ENCODE measurements at places on chromosomes 2 and 18.

DNA sequence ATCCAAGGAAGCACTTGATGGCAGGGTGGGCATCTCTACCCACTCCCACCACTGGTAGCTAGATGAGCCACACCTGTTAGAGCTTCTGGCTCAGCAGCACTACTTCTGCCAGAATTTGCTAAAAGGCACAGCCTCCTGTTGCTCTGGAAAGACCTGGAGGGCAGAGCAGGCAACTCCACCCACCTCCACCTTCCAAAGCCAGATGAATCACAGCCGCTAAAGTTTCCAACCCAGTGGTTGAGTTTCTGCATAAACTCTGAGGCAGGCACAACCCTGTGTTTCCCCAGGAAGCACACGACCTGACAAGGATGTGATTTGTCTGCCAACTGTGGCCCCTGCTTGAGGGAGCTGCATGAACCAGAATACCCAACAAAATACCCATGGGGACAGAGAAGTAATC, 111.6 kb upstream of the GCFC2 start:
- DNase-seq, result no peak
- H3K27me3 ChIP-seq, result no peaks in the 10 kb centered on the region
- no peak overlapping the region for H3K4me3 ChIP-seq
- no peaks in the 10 kb centered on the region for H3K36me3 ChIP-seq

GRCh38 chr18:69870736-69871135, 76.9 kb downstream of the CD226 start:
- H3K27ac ChIP-seq, result no peak overlapping the region
- no peaks in the 10 kb centered on the region for H3K27me3 ChIP-seq
- H3K36me3 ChIP-seq, result no peaks in the 10 kb centered on the region
- H3K4me1 ChIP-seq, result no peaks in the 10 kb centered on the region

GRCh38 chr2:78417355-78417754, 608.1 kb upstream of the REG3G start:
- H3K27me3 ChIP-seq, result no peaks in the 10 kb centered on the region
- no peak overlapping the region for H3K4me3 ChIP-seq
- H3K4me1 ChIP-seq, result no peaks in the 10 kb centered on the region
- DNase-seq, result no peak
- no peaks in the 10 kb centered on the region for H3K36me3 ChIP-seq
- no peak overlapping the region for H3K27ac ChIP-seq

DNA sequence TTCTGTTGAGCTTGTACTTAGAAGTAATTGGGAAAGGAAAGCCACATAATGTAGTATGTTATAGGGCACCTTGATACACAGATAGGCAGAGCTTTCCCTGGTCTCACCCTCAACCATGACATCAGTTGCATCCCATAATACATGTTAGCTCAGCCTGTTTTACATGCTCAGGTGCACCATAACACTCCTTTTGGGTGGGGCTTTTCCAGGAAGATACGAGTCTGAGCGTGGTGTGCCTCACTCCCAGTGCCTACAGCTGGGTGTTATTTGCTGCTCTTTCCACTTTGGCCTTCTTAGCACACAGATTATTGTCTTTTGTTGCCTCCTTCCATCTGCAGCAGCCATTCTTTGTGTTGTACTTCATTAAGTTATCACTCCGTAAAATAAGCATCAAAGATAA, 11.9 kb downstream of the TTC39C start:
- no peaks in the 10 kb centered on the region for H3K4me1 ChIP-seq
- H3K27ac ChIP-seq, result no peak overlapping the region
- no peaks in the 10 kb centered on the region for H3K27me3 ChIP-seq
- no peaks in the 10 kb centered on the region for H3K36me3 ChIP-seq

DNA sequence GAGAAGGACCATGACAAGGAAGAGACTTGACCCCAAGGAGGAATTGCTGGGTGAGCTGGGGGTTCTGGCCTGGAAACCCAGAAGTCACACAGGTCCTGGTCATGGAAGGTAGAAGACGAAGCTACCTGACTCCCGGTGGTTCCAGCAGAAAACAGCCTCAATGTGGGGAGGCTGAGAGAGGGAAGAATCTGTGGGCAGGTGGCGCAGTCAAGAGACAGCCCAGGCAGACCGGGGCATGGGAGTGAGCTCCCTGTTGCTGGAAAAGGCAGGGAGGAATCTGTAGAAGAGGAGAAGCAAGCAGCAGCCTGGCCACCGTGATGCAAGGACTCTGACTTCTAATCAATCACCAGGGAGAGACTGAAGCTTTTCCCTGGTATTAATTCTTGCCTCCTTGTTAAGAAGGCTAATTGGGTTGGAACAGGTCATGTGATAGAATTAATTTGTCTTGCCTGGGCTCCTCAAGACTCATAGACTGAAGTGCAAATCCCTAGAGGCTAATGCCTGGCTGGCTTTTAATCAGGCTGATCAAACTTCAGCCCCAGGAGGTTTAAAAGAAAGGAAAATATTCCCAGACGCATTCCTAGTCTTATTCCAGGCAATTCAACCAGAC, 30.1 kb downstream of the CNGA3 start:
- no peaks in the 10 kb centered on the region for H3K36me3 ChIP-seq
- H3K4me1 ChIP-seq, result no peaks in the 10 kb centered on the region
- no peak overlapping the region for H3K27ac ChIP-seq
- no peak overlapping the region for H3K4me3 ChIP-seq
- no peaks in the 10 kb centered on the region for H3K27me3 ChIP-seq
- no peak for DNase-seq

GRCh38 chr2:207845202-207845864, 75.6 kb upstream of the FZD5 start:
- H3K36me3 ChIP-seq, result no peaks in the 10 kb centered on the region
- no peak for DNase-seq
- no peaks in the 10 kb centered on the region for H3K27me3 ChIP-seq
- H3K4me3 ChIP-seq, result no peak overlapping the region
- no peaks in the 10 kb centered on the region for H3K4me1 ChIP-seq

GRCh38 chr2:226849349-226849748, 13.5 kb downstream of the RHBDD1 start:
- H3K36me3 ChIP-seq, result no peaks in the 10 kb centered on the region
- peaks cover 19% of the 10 kb centered on the region for H3K4me1 ChIP-seq
- no peaks in the 10 kb centered on the region for H3K27me3 ChIP-seq
- no peak for DNase-seq
- H3K27ac ChIP-seq, result no peak overlapping the region
- H3K4me3 ChIP-seq, result no peak overlapping the region

DNA sequence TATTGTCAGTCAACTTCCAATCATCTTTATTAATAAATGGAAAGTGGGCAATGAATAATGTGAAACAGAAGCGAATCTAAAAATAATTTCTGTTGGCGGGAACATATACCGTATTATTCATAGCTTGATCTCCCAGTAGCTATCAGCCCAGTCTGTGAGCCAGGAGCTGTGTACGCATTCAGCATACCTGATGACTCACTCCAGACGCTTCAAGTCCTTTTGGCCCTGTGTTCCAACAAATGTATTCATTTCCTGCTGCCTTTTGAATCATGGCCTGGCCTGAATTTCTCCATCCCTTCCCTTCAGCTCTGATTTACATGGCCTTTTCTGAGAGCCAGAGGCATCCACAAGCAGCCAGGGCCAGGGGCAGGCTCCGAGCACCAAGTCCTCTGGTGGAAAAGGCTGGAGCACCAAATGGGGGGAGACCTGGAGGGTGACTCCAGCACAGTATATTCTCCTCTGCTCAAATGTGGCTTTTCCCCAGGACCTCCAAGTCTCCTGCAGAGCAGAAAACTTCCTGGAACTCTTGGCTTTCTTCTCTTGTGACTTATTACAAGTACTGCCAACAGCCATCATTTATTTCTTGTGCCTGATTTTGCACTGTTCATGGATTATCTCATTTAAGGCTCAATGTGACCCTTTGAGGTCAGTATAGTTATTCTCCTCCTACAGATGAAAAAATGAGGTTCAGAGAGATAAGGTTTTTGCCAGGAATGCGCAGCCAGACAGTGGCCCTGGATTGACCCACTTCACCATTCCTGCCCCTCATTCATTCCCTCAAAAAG, 108.7 kb downstream of the EN1 start:
- no peaks in the 10 kb centered on the region for H3K27me3 ChIP-seq
- H3K4me1 ChIP-seq, result no peaks in the 10 kb centered on the region
- no peak for DNase-seq
- H3K27ac ChIP-seq, result no peak overlapping the region

GRCh38 chr2:38099099-38100028, 23.4 kb upstream of the CYP1B1 start:
- H3K27ac ChIP-seq, result no peak overlapping the region
- H3K27me3 ChIP-seq, result no peaks in the 10 kb centered on the region
- no peaks in the 10 kb centered on the region for H3K4me1 ChIP-seq
- H3K4me3 ChIP-seq, result no peak overlapping the region
- DNase-seq, result no peak

- peak; percentile 69 for DNase-seq
- no peaks in the 10 kb centered on the region for H3K27me3 ChIP-seq
- no peaks in the 10 kb centered on the region for H3K36me3 ChIP-seq
- H3K4me1 ChIP-seq, result peaks cover 39% of the 10 kb centered on the region
Observed at GRCh38 chr2:191625016-191625415, 52.9 kb upstream of the NABP1 start.

GRCh38 chr2:30443081-30443480, 4.0 kb upstream of the LCLAT1 start:
- DNase-seq, result no peak
- no peaks in the 10 kb centered on the region for H3K27me3 ChIP-seq
- peaks cover 10% of the 10 kb centered on the region for H3K4me1 ChIP-seq
- H3K27ac ChIP-seq, result no peak overlapping the region
- H3K36me3 ChIP-seq, result no peaks in the 10 kb centered on the region
- no peak overlapping the region for H3K4me3 ChIP-seq

DNA sequence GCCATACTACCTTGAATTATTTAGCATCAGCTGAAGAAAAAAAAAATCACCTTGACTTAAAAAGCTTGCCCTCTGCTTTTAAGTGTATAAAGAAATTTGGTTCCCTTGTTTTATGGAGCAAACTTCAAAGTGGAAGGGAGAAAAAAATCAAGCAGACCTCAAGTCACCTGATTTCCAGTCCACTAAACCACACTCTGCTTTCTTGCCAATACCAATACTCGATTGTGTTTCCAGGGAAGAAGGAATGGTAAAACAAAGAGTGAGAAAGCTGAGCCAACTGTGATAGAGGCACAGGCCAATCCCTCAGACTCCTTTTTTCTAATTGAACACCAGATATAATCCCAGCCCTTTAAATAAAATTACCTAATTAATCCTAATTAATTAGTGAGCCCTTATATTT, 587.3 kb downstream of the ARHGAP15 start:
- no peak overlapping the region for H3K4me3 ChIP-seq
- DNase-seq, result no peak
- H3K27me3 ChIP-seq, result no peaks in the 10 kb centered on the region
- no peaks in the 10 kb centered on the region for H3K4me1 ChIP-seq

GRCh38 chr18:63427558-63427957, 5.3 kb upstream of the VPS4B start:
- H3K27ac ChIP-seq, result no peak overlapping the region
- H3K27me3 ChIP-seq, result no peaks in the 10 kb centered on the region
- DNase-seq, result no peak
- H3K4me1 ChIP-seq, result 0 out of 2 replicates have a peak, but pooled peaks cover 4% of the 10 kb centered on the region
- H3K36me3 ChIP-seq, result no peaks in the 10 kb centered on the region

- H3K4me1 ChIP-seq, result 0 out of 2 replicates have a peak, but pooled peaks cover 1% of the 10 kb centered on the region
- peaks cover 71% of the 10 kb centered on the region for H3K27me3 ChIP-seq
- H3K27ac ChIP-seq, result no peak overlapping the region
- H3K4me3 ChIP-seq, result no peak overlapping the region
Observed at GRCh38 chr2:241865957-241866789, 3.4 kb upstream of the RTP5 start.

DNA sequence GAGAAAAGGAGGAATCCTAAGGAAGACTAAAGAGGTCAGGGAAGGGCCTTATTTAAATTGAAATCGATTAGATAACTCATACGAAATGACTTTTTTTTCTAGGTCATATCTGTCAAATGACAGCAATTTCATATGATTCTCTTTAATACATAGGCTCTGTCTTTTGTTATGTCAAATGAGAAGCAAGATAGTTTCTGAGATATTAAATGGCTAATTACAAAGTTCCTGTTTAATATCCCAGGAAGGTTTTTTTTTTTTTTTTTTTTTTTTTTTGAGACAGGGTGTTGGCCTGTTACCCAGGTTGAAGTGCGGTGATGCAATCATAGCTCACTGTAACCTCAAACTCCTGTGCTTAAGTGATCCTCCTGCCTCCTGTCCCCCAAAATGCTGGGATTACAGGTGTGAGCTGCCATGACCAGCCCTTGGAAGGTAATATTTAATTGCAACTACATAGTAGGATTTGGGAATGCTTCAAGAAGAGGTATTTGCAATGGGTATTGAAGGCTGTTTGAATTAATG, 48.0 kb upstream of the RMND5A start:
- no peak overlapping the region for H3K27ac ChIP-seq
- H3K27me3 ChIP-seq, result no peaks in the 10 kb centered on the region
- H3K4me1 ChIP-seq, result no peaks in the 10 kb centered on the region
- H3K4me3 ChIP-seq, result no peak overlapping the region
- no peak for DNase-seq

DNA sequence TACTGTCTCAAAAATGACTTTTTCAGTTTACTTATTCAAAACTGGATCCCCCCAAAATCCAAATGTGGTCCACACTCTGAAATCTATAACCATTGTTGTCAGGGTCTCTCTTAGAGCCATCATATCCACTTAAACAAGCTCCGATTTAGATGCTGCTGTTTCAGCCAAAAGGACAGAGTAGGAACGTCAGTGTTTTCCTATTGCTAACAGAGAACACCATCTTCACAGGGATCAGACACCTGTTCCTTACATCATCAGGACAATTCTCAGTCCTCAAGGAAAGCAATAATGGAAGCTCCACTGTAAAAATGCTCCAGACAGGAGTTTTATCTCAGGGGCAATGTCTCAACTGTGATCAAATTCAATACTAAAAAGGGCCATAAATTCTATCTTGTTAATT, 155.4 kb downstream of the STK39 start:
- no peak for DNase-seq

GRCh38 chr2:159077869-159078268, 109.4 kb downstream of the TANC1 start:
- no peak overlapping the region for H3K4me3 ChIP-seq
- no peak overlapping the region for H3K27ac ChIP-seq
- no peak for DNase-seq

DNA sequence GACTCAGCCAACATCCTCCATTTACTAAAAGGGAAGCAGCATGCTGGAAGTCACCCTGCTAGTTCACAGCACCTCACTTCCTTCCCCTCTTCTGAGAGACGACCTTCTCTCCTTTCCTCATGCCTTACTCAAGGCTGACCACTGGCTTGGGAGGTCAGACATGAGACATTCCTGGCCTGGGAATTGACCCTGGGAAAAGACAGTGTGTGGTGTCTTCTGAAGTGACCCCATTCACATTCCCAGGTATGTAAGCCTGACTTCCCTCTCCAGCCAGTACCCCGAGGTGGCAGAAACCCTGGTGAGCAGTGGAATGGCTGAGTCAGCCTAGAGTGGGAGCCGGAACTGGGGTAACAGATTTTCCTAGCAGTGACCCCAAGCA, 92.4 kb downstream of the PLB1 start:
- no peak for DNase-seq
- no peak overlapping the region for H3K27ac ChIP-seq
- H3K36me3 ChIP-seq, result no peaks in the 10 kb centered on the region
- no peak overlapping the region for H3K4me3 ChIP-seq
- H3K27me3 ChIP-seq, result no peaks in the 10 kb centered on the region
- peaks cover 17% of the 10 kb centered on the region for H3K4me1 ChIP-seq

GRCh38 chr2:492178-492577, 185.0 kb downstream of the TMEM18 start:
- no peak overlapping the region for H3K4me3 ChIP-seq
- no peak overlapping the region for H3K27ac ChIP-seq
- H3K36me3 ChIP-seq, result no peaks in the 10 kb centered on the region
- no peak for DNase-seq

All from MM.1S (cell line).